ENCODE measurements at places on chromosomes 12 and 14.
A peak's percentile ranks its signal among the peaks of the same experiment; 100 is the strongest.

- no peak for DNase-seq
Measured at GRCh38 chr14:58793131-58793740, 155.5 kb downstream of the DACT1 start.

DNA sequence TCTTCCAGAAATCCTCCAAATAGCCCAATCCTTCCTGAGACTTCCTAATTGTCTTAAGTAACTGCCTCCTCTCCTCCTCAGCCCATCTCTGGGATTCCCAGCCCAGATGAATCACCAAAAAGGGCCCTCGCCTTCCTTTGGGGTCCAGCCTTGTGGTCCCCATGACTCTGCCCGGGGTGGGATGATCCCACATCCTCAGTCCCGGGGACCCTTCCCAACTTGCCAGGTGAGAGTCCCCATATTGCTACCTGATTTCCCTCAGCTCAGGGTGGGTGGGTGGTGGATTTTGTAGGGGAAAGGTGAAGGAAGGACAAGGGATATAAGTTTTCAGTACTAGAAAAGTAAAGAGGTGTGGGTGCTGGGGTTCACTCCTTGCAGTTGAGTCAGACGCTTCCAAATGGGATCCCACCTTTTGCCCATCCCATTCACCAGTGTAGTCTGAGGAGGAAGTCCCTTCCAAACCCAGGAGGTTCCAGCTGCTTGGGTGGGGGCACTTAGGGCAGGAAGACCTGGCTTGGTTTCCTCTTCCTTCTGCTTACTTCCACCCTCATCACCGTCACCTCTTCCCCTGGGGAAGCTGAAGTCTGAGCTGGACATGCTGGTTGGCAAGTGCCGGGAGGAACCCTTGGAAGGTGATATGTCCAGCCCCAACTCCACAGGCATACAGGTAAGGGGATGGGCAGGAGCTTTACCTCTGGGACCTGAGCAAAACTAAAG is 5.6 kb downstream of the GLI1 start:
- DNase-seq, result no peak

DNA sequence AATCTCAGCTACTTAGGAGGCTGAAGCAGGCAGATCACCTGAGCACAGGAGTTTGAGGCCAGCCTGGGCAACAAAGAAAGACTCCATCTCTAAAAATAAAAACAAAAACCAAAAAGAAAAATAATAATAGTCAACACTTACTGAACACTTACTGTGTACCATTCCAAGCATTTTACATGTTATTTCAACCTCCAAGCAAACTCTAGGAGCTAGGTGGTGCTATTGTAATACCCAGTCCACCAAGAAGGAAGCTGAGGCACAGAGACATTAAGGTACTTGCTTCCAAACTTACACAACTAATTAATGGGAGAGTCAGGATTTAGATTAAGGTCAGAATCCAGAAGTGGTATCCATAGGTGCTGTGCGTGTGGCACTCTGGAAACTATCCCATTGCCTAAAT is 13.7 kb upstream of the OR6J1 start:
- DNase-seq, result no peak

GRCh38 chr12:123153906-123154305 is 3.0 kb upstream of the PITPNM2 start:
- no peak for DNase-seq

DNA sequence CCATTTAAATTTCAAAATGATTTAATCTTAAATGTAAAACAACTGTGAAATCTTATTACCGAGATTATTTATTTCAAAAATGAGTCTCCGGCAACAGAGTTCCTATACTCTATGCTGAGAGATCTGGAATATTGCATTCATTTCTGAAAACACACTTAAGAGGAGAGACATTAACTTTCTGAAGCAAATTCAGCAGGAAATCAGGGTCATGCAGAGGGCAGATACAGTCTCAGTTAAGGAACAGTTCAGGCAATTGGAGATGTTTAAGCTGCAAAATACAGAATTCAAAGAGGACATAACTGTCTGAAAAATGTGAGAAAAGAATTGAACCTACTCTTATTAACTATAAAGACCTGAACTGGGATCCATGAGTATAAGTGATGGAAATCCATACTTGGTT is 320.7 kb downstream of the PAWR start:
- no peak for DNase-seq

- no peak for DNase-seq
Measured at GRCh38 chr14:68112442-68112841, 292.9 kb downstream of the RAD51B start.

DNA sequence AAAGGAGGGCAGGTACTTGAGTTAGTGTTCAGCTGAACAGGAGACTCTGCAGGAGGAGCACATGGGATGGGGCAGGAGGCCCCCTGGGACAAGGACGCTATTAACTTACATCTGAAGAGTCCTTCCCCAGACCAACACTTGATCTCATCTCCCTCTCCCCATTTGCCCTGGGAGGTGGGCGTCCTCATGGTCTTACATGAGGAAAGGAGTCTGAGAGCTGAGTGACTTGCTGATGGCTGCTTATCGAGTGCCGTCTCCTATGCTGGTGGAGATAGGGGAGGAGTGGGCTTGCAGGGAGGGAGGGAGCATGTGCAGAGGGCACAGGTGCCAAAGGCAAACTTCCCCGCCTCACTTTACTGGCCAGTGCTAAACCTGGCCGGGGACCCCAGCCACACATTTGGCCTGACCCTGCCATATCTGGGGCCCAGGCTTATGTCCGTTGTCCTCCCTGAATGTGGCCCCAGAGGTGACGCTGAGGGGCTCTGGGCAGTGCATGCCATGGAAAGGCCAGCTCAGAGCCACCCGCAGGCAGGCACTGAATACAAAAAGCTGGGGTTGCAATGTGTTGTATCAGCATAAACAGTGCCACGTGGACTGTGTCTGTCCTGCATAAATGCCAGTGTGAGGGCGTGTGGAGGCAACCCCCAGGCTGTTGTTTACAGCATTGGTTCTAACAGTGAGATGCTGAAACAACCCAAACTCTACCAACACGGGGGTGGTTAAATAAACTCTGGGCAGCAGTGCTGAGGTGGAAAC is 29.4 kb downstream of the FAIM2 start:
- no peak for DNase-seq

DNA sequence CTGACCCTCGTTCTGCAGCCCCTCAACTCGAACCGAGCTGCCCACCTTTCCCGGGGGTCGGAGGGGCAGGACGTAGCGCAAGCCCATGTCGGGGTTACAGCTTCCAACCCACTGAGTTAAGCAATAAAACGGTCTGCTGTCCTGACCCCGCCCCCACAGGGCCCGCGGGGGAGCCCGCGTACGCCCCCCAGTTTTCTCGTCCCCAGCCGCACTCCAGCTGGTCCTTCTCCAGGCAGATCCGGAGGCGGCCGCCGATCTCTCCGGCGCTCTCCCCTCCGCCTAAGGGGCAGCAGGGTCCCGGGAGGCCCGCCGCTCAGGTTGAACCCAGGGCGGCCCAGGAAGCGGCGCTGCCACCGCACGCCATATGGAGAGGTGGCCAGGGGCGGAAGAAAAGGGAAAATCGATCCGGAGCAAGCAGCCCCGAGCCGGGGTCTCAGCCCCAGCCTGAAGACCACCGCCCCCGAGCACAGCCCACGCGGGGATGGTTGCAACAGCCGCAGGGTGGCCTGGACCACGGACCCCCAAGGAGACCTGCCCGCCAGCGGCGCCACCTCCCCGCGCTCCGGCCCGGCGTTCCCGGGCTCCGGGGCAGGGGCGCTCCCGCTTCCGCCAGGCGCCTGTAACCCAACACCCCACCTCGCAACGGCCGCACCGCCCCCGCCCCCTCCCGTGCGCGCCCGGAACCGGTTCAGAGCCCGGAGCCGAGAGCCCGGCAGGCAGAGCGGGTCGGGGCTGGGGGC is 760 bp downstream of the ACTN1 start:
- peak; percentile 82 for DNase-seq

DNA sequence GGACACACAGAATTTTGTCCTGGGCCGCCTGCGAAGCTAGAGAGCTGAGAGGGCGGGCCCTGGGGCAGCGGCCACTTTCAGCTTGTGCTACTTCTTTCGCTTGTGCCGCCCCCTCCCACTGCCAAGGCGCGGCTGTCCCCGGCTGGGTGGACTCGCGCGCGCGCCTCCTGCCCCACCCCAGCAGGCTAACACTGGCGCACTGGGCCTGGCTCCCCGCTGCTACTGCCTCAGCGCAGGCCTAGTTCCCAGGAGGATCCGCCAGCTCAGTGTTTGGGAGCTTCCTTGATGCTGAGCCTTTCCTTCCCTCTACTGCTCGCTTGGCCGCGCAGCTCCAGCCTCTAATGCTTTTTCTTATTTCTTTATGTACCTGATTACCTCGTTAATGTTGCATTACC is 27.4 kb upstream of the METAP2 start:
- peak; percentile 25 for DNase-seq

DNA sequence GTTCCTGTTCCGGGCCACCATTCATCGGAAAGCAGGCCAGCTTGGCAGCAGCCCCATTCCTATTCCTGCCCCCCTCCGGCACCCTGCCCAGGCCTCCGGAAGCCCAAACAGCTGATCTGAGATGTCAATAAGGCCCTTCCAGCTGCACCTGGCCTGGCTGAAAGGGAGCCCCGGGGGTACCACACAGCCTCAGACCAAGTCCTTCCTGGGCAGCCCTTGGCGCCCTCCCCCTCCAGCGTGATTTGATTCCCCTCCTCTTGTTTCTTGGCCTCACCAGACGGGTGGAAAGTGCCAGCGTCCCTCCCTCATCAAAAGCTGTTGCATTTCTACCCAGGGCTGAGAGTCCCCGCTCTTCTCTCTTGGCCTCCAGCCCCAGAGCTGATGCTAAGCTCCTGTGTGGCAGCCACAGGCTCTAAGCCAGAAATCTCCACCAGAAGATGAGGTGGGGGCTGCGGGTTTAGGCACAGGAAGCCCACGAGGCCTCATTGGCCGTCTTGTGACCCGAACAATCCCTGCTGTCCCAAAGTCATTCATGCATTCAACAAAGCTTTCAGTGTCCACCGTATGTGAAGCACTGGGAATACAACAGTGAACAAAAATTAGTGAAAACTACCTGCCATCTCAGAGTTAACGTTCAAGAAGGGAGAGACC is 215.4 kb downstream of the SLC41A2 start:
- DNase-seq, result no peak

GRCh38 chr14:31990926-31991572 is 86.1 kb upstream of the ARHGAP5 start:
- no peak for DNase-seq

GRCh38 chr12:12197128-12197527 is 69.7 kb downstream of the LRP6 start:
- DNase-seq, result no peak

- no peak for DNase-seq
Measured at GRCh38 chr12:2282318-2282717, 229.5 kb downstream of the CACNA1C start.

- no peak for DNase-seq
Measured at GRCh38 chr12:124091835-124092234, 118.8 kb downstream of the ZNF664 start.

DNA sequence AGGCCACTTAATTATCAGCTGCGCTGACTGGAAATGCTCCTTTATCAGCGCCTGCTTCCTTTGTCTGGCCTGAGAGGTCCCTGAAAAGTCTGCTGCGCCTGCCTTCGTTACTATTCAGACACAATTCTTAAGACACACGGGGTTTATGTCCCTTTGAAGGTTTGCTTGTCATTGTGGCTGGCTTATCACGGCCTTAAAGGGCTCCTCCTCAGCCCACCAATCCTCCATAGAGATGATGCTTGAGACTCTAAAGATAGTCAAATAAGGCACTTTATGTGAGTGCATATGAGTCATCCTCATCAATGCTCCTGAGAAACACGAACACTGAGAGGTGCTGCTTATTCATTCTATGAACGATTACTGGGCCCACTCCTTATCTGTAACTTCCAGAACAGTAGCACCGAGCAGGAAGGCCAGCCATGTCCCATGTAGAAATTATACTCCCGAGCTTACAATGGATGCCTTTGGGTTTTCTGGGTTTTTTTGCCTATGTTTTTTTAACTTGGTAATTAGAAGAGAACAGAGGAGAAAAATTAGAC is 1268.2 kb upstream of the TMEM132C start:
- DNase-seq, result no peak

- no peak for DNase-seq
Measured at GRCh38 chr12:61220337-61220736, 1039.9 kb upstream of the USP15 start.
